ENCODE measurements at places on chromosomes 2 and 18. TPM values are rescaled to one million over a fixed set of nuclear protein-coding genes. Genes with fewer than 3 reads are reported as not detected.
A peak's percentile ranks its signal among the peaks of the same experiment; 100 is the strongest.

Gene ALPI
- total RNA-seq, result not detected

Gene CRYGD
- not detected for total RNA-seq

Gene CYP27C1
- total RNA-seq, result not detected

Gene DHX57
- total RNA-seq, result 24.4 TPM

DNA sequence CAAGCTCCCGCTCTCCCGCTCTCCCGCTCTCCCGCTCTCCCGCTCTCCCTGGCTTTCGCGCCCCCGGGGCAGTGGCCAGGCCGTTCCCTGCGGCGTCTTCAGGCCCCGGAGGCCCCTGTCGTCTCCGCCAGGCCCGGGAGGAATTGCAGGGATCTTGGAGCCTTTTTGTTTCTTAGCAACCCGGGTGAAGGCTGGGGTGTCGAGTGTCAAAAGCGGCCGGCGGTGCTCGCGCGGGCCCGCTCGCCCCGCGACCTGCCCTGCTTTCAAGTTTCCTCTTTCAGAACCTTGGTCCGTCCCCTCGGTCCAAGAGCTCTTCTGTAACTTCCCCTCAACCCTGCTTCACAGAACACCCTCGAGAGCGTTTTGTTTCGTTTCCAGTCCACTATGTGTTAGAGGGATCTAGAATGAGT lies 1.4 kb downstream of the RNF138 start:
- H3K27ac ChIP-seq, result peak overlapping the region; percentile 92
- H3K4me1 ChIP-seq, result no peaks in the 10 kb centered on the region
- DNase-seq, result peak; percentile 58

GRCh38 chr2:191434072-191434471 lies 188.9 kb downstream of the MYO1B start:
- H3K4me1 ChIP-seq, result 0 out of 2 replicates have a peak, but pooled peaks cover 4% of the 10 kb centered on the region
- H3K4me3 ChIP-seq, result no peak overlapping the region
- H3K36me3 ChIP-seq, result no peaks in the 10 kb centered on the region
- H3K27me3 ChIP-seq, result no peaks in the 10 kb centered on the region
- no peak for DNase-seq

GRCh38 chr2:50546790-50547189 lies 485.1 kb downstream of the NRXN1 start:
- no peaks in the 10 kb centered on the region for H3K36me3 ChIP-seq
- H3K27me3 ChIP-seq, result no peaks in the 10 kb centered on the region
- DNase-seq, result peak; percentile 36
- H3K4me1 ChIP-seq, result no peaks in the 10 kb centered on the region
- no peak overlapping the region for H3K4me3 ChIP-seq

- no peaks in the 10 kb centered on the region for H3K27me3 ChIP-seq
- no peak overlapping the region for H3K27ac ChIP-seq
- DNase-seq, result no peak
- no peak overlapping the region for H3K4me3 ChIP-seq
- no peaks in the 10 kb centered on the region for H3K36me3 ChIP-seq
Measured at GRCh38 chr2:82007071-82007664, 1702.6 kb upstream of the LRRTM1 start.

DNA sequence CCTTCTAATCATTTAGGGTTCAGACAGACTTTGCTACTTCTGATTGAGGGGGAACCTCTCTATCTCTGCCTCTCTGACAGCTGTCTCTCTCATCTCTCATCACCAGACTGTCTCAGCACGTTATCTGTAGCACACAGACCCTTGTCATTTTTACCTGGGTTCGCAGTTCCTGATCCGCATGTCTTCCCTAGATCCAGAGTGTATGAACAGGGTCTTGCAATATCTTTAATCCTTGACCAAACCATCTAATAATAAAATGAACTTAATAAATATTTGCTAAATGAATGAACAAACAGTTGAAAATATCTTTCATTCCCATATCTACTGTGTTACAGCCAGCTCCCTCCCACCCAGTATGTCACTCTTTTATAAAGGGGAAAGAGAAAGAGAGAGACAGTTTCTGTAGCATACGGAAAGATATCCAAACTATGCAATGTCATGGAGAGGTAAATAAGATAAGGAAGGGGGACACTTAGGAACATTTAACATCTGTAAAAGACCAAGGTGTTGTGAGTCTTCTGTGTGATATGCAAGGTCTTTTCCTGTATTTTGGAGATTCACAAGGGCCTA lies 507.6 kb downstream of the SUCLG1 start:
- no peaks in the 10 kb centered on the region for H3K36me3 ChIP-seq
- no peak overlapping the region for H3K27ac ChIP-seq
- DNase-seq, result no peak

DNA sequence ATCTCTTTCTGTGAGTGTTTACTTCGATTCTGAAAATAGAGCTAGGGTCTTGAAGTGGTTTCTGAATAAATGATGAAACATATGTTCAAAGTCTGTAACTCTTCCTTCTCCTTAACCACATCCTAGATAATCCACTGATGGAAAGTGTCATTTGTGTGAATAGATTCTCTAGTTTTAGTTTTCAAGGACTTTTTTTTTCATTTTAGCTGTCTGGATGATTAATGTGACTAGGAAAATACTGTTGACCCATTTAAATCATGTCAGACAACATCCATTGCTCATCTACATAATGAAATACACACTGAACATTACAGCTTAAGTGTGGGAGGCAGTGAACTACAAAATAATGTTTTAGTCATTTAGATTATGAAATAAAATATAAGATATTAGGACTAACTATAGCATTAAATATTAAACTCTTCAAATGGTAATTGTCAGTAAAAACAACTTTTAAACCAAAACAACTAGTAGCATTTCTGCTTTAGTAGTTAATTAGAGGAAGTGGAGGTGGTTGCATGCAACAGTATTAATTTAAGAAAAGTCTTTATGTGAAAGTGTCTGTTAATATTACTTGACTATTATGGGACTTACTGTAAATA lies 39.1 kb upstream of the DLX1 start:
- no peaks in the 10 kb centered on the region for H3K27me3 ChIP-seq
- DNase-seq, result no peak
- no peaks in the 10 kb centered on the region for H3K36me3 ChIP-seq
- no peak overlapping the region for H3K27ac ChIP-seq
- H3K4me3 ChIP-seq, result no peak overlapping the region

- peak overlapping the region; percentile 83 for H3K27ac ChIP-seq
- no peaks in the 10 kb centered on the region for H3K36me3 ChIP-seq
- no peaks in the 10 kb centered on the region for H3K27me3 ChIP-seq
Measured at GRCh38 chr2:160411167-160411566, 82.4 kb downstream of the RBMS1 start.

GRCh38 chr18:13362607-13363006 lies 144.0 kb downstream of the LDLRAD4 start:
- H3K4me1 ChIP-seq, result no peaks in the 10 kb centered on the region
- H3K27ac ChIP-seq, result no peak overlapping the region
- DNase-seq, result no peak
- no peaks in the 10 kb centered on the region for H3K36me3 ChIP-seq

- DNase-seq, result no peak
- no peaks in the 10 kb centered on the region for H3K36me3 ChIP-seq
- H3K27me3 ChIP-seq, result peaks cover 16% of the 10 kb centered on the region
- no peaks in the 10 kb centered on the region for H3K4me1 ChIP-seq
- no peak overlapping the region for H3K4me3 ChIP-seq
Measured at GRCh38 chr2:149029307-149029965, 9.1 kb upstream of the LYPD6B start.

GRCh38 chr2:174688079-174688478 lies 76.2 kb downstream of the CHRNA1 start:
- H3K4me1 ChIP-seq, result peaks cover 2% of the 10 kb centered on the region
- H3K4me3 ChIP-seq, result no peak overlapping the region

Measured in IMR-90 (cell line).